ENCODE measurements at places on chromosomes 6 and 20. TPM values are rescaled to one million over a fixed set of nuclear protein-coding genes. Genes with fewer than 3 reads are reported as not detected.

DNA sequence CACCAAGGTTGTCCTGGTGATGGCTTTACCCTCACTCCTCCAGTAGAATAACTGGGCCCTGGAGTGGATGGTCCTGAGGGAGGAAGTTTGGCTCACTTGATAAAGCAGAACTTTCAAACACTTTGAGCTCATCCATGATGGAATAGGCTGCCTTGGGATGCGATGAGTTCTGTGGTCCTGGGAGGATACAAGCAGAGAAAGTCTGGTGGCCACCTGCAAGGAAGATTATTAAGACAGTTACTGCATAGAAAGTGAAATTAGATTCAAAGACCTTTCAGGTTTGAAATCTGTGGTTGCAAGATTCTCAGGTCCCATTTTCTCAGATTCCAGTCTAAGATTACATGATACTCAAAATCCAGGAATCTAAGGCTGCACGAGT, 19.9 kb upstream of the CCN5 start:
- no peak for DNase-seq

The DCDC2 gene
- not detected for total RNA-seq

GRCh38 chr6:151497905-151498304, 4.1 kb downstream of the CCDC170 start:
- DNase-seq = no peak

- DNase-seq = peak; percentile 76
Observed at GRCh38 chr6:121510568-121511177, 75.2 kb downstream of the GJA1 start.

DNA sequence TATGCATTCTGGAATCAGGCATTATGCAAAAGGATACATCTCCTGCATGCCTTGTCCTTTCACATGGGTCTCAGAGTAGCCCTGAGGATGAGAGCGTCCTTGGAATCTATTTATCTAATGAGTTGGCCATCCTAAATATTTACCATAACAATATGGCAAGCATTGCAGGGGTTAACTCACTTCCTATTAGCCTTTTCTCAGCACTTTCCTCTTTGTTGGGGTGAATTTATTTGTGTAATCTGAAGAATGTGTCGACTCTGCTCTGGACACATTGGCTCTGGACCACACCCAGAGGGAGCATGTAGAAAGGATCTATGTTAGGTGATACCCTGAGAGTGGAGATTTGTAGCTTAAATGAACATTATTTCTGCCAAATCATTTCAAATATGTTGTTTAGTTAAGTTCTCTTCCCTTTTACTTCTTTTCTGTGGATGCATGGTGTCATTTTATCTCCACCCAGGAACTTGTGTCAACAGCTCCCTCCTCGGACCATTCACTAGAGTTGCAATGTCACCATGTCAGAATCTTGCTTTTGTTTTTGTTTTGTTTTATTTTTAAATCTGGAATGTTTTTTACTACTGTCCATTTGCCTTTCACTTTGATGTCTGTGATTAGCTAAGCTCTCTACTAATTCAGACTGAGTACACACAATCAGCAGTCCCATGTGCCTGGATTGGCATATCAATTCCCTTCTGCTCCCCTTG, 757.0 kb upstream of the MMS22L start:
- no peak for DNase-seq

GRCh38 chr6:139572001-139572400, 197.6 kb upstream of the CITED2 start:
- DNase-seq = no peak

The MICA gene
- total RNA-seq = 42.5 TPM

The WFDC12 gene
- not detected for total RNA-seq

The HLA-G gene
- not detected for total RNA-seq

DNA sequence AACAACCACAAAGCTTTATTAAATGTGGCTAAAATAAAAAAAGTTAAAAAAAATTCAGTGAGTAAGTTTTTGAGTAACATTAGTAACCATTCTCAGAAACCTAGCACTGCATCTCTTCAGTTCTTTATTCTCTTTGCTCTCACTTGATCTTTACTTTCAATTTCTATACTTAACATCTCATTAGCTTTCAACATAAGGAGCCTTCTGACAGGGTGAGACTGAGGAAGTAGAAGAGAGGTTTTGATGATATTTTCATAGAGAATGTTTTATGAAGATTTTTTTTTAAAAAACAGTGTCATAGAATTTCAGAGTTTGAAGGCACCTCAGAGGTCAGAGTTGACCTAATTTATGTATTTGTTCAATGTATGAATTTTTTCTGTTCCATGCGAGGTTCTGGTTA, 60.8 kb downstream of the FAM83B start:
- no peak for DNase-seq
